ENCODE measurements at places on chromosomes 7 and 10. TPM values are rescaled to one million over a fixed set of nuclear protein-coding genes. Genes with fewer than 3 reads are reported as not detected.

DNA sequence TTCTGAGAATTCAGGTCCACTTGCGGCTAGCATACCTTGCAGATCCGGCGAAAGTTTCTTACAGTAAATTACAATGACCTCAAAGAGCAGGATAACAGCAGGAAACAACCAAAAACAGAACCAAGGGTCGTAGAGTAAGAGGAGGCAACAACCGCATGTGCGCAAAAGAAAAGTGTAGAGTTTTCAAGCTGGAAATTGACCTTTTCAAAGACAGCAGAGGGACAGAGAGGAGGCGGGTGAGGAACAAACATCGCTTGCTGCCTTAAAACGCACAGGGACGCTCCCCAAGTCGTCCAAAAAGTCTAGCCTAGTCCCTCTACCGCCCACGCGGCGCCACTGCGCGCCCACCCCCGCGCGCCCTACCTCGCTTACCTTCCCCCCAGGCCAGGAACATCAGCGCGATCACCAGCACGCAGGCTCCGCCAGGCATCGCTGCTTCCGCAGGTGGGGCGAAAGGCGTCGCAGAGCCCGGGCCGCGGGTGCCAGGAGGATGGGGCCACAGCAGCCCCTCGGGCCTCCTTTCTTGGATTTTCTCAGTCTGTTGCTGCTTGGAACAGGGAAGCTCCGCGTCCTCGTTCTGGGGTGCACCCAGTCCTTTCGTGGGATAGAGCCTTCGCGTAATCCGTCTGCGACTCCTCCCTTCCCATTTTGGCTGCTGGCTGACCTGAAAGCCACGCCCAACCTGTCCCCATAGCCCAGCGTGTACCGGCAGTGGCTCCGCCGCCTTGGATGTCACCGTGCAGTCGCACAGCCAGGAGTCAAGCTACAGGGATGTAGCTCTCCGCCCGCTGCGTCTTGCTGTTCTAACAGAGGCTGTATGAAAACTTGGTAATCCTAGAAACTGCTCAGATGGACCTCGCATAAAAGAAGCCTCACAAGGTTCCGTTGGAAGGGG is at the start of gene VWDE:
TSS of gene VWDE (minus strand) at position 579 of the 895 bp plus-strand sequence. CDS start at position 430, 149 bp downstream.
- DNase-seq, result peak; percentile 86

DNA sequence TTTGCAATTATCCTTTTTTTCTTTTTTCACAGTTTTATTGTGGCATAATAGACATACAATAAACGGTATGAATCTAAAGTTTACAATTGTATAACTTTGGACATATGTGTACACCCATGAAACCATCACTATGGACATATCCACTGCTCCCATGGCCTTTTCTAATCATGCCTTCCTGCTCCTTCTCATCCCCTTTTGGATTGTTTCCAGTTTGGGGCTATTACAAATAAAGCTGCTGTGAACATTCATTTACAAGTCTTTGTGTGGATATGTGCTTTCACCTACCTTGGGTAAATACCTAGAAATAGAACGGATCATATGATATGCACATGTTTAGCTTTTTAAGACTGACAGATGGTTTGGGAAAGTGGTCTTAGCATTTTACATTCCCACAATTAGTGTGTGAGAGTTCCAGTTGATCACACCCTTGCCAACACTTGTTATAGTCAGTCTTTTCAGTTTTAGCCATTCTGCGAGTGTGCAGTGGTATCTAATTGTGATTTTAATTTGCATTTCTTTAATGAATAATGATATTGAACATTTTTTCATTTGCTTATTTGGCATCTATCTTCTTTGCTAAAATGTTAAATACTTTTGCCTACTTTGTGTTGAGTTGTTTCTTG is 120.9 kb upstream of the KAT6B start:
- DNase-seq, result no peak

DNA sequence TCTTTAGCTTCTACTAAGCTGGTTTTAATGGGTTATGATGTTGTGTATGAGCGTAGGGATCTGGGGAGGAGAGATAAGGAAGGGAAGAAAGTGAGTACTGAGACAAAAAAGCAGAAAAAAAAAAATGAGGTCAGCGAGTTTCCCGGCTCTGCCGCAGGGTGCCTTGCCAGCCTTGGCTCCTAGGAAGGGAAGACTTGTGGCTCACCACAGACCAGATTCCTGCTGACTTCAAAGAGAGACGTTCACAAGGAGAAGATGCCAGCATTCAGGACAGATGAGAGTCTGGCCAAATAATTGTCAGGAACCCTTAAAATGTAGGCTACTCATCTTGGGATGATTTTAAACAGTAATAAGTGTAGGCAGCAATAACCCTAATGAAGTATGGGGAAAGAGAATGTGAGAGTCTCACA is 11.4 kb upstream of the FAS start:
- peak; percentile 85 for DNase-seq

- DNase-seq, result no peak
Measured at GRCh38 chr7:123338688-123339087, 138.9 kb upstream of the SLC13A1 start.

DNA sequence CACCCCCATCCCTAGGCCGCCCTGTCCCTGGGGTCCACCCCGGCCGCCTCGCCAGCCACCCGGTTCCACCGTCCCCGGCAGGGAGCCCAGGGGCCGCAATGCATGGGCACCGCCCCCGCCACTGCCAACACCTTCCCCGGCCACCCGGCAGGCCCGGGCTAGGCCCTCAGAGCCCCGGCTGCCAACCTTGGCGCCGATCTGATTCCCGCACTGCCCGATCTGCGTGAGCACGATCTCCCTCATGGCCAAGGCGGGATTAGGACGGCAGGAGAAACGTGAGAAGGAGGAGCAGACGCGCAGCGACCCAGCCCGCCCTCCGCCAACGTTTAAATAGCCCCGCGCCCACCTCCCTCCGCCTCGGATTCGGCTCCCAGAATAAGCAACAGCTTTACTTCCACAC is at the start of gene TUBB8:
TSS of gene TUBB8 (minus strand) at position 301 of the 400 bp plus-strand sequence. CDS start at position 243, 58 bp downstream.
- DNase-seq, result no peak

The GNB2 gene
- 65.0 TPM for total RNA-seq

The NUTM2E gene
- not detected for total RNA-seq

GRCh38 chr10:12259988-12260387 is 64.0 kb downstream of the CDC123 start:
- DNase-seq, result no peak

GRCh38 chr7:121000081-121000983 is 11.8 kb downstream of the CPED1 start:
- peak; percentile 67 for DNase-seq
